Upper lobe of right lung (tissue), 1 donor: ENCODE measurements at places on chromosomes 16 and 17. TPM values are rescaled to one million over a fixed set of nuclear protein-coding genes. Genes with fewer than 3 reads are reported as not detected.

DNA sequence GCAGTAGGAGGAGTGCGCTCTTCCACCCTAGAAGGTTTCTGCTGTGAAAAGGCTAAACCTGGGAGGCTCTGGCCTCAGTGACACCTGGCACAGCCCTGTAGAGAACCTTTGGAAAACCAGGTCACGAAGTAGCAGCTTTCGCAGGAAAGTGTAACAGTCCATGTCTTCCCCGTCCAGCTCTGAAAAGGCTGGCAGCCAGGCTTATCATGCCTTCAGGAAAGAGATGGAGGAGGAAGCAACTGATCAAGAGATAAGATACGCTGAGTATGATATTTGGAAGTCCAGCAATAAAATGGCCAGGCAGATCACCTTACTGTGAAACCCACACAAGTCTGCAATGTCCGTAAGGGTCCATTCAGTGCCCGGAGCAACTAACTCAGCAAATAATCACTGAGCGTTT is 22.3 kb downstream of the TUBD1 start:
- H3K27ac ChIP-seq = no peak overlapping the region
- peaks cover 14% of the 10 kb centered on the region for H3K36me3 ChIP-seq
- DNase-seq = no peak
- H3K4me3 ChIP-seq = no peak overlapping the region
- no peaks in the 10 kb centered on the region for H3K27me3 ChIP-seq
- no peaks in the 10 kb centered on the region for H3K4me1 ChIP-seq

Gene C1QTNF8
- total RNA-seq = not detected

GRCh38 chr16:68033101-68033500 is 10.0 kb downstream of the DUS2 start:
- DNase-seq = no peak
- no peak overlapping the region for H3K4me3 ChIP-seq

DNA sequence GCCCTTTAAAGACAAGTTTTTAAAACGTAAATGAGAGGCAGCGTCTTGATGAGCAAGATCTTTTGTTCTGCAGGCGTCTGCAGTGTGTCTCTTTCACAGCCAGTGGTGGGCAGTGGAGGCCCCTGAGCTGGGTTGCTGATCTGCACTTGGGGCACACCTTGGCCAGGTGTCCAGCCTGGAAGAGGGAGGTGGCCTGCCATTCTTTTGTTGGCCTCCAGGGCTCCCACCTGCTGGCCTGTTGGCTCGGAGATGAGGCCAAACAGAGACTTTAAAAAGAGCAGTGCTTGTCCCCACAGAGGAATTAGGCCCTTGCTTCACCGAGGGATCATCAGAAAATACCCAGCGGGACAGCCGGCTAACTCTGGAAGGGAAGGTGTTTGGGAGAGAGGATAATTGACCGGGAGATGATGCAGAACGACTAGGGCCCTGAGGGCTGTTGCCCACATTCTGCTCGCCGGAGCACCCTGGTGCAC is 145.9 kb upstream of the PLCG2 start:
- H3K36me3 ChIP-seq = no peaks in the 10 kb centered on the region
- DNase-seq = no peak
- peaks cover 27% of the 10 kb centered on the region for H3K4me1 ChIP-seq
- no peaks in the 10 kb centered on the region for H3K27me3 ChIP-seq
- no peak overlapping the region for H3K27ac ChIP-seq

- no peaks in the 10 kb centered on the region for H3K27me3 ChIP-seq
- DNase-seq = peak; percentile 80
- no peaks in the 10 kb centered on the region for H3K36me3 ChIP-seq
- H3K4me1 ChIP-seq = no peaks in the 10 kb centered on the region
These were observed 51.2 kb downstream of the RMI2 start for GRCh38 chr16:11396241-11397048.

- H3K4me3 ChIP-seq = no peak overlapping the region
- H3K36me3 ChIP-seq = no peaks in the 10 kb centered on the region
- no peaks in the 10 kb centered on the region for H3K27me3 ChIP-seq
- no peak overlapping the region for H3K27ac ChIP-seq
These were observed 167.1 kb upstream of the ZFHX3 start for GRCh38 chr16:73214825-73215677.

- no peaks in the 10 kb centered on the region for H3K36me3 ChIP-seq
- no peak overlapping the region for H3K4me3 ChIP-seq
- no peaks in the 10 kb centered on the region for H3K4me1 ChIP-seq
- H3K27me3 ChIP-seq = no peaks in the 10 kb centered on the region
These were observed 30.3 kb upstream of the LRRC37A start for GRCh38 chr17:46264456-46265198.

DNA sequence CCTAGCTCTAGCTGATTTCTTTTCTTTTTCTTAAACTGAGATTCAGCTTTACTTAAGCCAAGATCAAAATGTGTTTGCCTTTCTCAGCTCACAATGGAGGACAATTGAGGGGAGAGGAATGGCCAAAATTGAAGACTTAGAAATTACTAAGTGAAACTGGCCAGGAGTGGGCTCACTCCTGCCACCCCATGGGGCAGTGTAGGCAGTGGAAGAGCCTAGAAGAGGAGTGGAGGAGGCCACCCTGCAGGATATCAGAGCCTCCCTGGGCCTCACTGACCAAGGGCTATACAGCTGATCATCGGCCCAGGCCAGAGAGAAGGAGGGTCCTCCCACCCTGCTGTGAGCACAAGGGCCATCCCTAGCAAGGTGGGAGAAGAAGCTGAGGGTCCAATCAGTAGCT is 119.8 kb downstream of the CCT6B start:
- H3K4me1 ChIP-seq = no peaks in the 10 kb centered on the region
- H3K4me3 ChIP-seq = no peak overlapping the region
- no peaks in the 10 kb centered on the region for H3K27me3 ChIP-seq
- H3K27ac ChIP-seq = no peak overlapping the region

DNA sequence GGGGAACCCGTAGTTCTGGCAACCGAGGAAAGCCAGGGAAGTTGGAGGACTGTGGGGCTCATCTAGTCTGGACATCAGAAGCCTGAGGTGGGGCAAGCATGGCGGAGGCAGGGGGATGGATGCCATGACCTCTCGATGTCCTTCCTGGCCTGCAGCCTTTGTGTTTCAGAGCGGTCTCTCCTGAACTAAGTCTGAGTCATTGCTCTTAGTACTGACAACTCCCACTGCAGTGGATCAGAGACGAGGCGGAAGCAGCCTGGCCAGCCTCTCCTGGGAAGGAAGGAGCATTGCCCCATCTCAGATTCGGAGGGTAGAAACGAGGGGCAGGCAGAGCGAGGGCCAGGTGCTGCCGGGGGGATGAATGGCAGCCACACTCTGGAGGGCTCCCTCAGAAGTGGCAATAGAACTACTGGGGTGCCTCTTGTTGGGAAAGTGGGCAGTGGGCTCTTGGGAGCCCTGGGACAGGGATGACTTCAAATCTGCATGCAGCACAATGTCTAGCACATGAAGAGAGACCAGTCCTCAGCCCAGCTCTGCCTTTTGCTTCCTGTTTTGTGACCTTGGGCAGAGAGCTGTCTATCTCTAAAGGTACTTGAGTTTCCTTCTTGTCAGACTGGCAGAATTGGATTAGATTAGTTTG is 3.6 kb upstream of the STAC2 start:
- H3K4me1 ChIP-seq = peaks cover 16% of the 10 kb centered on the region
- H3K36me3 ChIP-seq = no peaks in the 10 kb centered on the region
- H3K27me3 ChIP-seq = peaks cover 72% of the 10 kb centered on the region
- no peak for DNase-seq
- no peak overlapping the region for H3K4me3 ChIP-seq

DNA sequence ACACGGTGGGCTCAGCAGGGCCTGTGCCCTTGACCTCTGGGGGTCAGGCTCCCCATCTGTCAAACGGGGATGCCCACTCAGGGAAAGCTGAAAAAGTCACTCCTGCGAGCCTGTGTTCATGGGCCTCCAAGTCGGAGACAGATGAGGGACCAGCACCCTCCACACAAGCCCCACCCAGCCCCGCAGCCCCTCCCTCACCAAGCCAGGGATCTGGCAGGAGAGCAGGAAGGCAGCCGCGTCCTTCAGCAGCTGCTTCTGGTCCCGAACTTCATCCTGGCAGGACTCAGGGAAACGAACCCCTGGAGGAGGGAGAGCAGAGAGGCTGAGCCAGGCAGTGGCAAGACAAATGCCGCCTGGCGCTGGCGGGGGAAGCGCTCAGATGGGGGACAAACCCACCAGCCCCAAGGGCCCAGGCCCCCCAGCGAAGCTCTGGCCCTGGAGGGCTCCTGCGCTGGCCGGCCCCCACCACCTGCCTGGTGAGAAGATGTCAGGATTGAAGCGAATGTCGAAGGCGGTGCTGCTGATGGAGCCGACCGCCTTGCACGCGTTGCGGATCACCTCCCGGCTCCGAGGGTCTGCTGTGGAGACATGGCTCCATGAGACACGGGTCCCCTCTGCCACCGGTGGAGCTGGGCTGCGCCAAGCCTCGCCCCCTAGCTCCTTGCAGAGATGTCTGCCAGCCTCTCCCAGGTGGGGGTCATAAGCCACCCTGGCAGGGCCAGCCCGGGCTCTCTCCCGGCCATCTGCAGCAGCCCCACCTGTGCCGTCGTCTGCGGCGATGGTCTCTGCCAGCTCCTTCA is 15.4 kb downstream of the CLUH start:
- H3K27me3 ChIP-seq = no peaks in the 10 kb centered on the region
- H3K4me3 ChIP-seq = no peak overlapping the region
- no peaks in the 10 kb centered on the region for H3K4me1 ChIP-seq
- peaks cover 83% of the 10 kb centered on the region for H3K36me3 ChIP-seq

GRCh38 chr17:1820528-1821252 is 9.0 kb downstream of the SMYD4 start:
- peaks cover 33% of the 10 kb centered on the region for H3K36me3 ChIP-seq
- no peak for DNase-seq
- no peaks in the 10 kb centered on the region for H3K27me3 ChIP-seq

Gene KRT15
- 24.3 TPM for total RNA-seq

Gene GSDMA
- 0.29 TPM for total RNA-seq

DNA sequence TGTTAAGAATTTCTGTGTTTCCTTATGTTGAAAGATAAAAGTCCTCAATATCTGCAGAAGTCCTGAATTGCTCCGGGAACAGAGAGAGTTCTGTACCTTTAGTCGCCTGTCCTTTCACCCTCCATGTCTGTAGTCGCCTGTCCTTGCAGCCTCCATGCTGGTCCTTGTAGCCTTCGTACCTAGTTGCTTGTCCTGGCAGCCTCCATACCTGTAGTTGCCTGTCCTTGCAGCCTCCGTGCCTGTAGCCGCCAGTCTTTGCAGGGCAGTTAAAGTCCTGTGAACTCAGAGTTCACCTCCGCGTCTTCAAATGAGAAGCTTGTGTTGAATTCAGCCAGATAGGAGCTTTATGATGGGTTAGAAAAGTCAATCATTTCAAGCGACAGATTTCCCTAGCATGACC is 19.5 kb upstream of the ITGAX start:
- no peaks in the 10 kb centered on the region for H3K36me3 ChIP-seq
- H3K27ac ChIP-seq = no peak overlapping the region
- no peaks in the 10 kb centered on the region for H3K4me1 ChIP-seq
- H3K4me3 ChIP-seq = no peak overlapping the region
